ENCODE measurements at places on chromosomes 2 and 18.

DNA sequence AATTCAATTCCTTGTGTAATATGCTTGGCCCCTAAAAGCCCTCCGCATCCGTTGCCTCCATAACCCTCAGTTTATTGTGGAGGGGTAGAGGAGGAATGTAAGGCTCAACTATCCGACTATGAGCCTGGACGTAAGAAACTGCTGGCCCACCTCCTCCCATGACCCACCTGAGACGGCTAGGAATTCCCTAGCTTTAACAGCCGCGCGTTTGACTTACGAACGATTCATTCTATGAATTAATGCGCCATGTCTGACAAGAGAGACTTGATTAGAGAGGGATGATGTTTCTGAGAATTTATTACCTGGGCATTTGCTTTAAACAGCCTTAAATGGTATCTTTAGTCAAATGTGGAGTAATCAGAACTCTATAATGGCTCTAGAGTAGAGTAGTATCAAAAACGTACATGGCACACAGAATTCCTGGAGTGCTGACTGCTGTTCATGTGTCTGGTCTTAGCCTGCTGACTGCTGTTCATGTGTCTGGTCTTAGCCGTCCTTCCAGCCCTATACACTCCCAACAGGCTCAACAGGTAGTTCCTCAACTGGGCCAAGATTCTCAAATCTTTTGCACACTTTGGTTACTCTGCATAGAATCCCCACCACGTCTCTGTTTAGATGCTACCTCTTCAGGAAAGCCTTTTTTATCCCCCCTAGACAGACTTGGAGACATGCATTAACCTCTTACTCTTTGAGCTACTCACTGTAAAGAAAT lies 899 bp upstream of the GFPT1 start:
- DNase-seq: no peak

DNA sequence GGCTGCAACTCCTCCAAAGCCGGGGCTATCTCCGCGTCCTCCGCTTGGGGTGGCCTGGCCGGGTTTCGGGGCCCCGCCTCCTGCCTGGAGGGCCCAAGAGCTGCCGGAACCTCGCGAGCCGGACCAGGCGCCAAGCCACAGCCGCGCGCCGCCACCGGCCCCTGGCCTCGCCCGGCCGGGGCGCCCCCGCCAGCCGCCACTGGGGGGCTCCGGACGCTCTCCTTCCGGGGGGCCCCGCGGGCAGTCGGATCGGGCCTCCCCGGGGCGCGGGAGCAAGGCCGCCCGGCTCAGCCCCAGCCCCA lies 17.4 kb upstream of the HAAO start:
- peak; percentile 25 for DNase-seq

DNA sequence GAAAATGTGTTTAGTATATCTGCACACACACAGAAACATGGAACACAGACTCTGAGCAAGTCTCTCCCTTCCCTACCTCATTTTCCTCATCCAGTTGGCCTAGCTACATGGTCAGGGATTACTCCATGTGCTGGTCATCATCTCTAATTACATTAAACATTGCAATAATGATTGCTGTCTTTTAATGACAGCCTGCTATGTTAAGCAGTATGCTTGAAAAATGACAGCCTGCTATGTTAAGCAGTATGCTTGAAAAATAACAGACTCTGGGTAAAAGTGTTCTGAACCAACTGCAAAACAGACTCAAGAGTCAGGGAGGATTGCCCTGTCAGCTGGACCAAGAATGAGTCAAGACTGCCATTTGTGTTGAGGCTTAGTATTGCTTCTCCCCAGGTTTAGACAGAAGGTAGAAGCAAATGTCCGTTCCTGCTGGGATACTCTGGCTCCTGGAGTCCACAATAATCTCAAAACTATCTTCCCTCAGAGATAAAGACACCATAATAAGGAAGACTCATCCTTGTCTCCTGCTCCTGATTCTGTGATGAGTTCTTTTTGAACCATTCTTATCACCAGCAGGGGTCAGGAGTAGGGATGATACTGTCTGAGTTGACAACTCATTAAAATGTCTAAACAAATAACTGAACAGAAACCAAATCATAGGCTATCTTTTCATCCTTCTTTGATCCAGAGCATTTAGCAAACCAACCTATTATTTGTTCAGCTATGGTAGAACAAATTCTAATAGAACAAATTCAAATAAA lies 57.7 kb downstream of the CCDC93 start:
- no peak for DNase-seq

DNA sequence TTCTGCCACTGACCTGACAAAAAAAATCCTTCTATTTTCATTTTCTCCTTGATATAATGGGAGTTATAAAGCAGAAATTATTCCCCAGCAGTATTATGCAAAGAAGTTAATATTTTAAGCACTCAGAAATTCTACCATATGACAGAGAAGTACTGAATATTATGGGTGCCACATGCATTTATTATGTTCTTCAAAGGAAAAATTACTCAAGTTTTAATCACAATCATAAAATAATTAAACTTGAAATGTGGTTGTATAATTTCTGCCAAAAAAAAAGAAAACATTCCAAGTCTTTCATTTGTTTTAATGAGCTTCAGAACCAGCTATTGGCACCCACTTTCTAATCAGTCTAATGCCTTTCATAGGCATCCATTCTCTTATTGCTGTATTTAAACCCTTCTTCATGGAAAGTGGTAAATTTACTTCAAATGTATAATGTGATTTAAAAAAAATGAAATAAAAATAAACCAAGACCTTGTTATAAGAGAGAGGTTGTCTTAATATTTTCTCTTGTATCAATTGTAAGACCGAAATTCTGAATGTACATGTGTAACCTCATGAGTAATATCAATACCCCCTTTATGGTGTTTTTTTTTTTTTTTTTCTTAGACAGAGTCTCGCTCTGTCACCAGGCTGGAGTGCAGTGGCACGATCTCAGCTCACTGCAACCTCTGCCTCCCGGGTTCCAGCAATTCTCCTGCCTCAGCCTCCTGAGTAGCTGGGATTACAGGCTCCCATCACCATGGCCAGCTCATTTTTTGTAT lies 302.3 kb downstream of the IRS1 start:
- no peak for DNase-seq

DNA sequence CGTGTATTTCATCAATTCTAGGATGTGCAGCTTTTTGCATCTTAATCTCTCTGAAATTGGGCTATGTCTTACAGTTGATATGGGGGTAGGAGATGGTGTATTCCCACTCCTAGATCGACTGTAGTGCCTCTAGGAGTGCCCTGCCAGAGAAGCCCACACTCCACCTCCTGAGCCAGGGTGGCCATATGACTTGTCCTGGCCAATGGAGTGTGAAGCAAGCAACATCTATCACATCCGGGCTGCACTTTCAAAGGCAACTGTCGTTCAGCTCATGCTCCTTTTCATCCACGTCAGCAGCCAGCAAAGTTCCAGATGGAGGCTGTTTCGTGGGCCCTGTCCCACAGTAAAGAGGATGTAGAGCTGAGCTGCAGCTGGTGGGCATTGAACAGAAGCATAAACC lies 149.4 kb upstream of the SLC1A4 start:
- DNase-seq: no peak

DNA sequence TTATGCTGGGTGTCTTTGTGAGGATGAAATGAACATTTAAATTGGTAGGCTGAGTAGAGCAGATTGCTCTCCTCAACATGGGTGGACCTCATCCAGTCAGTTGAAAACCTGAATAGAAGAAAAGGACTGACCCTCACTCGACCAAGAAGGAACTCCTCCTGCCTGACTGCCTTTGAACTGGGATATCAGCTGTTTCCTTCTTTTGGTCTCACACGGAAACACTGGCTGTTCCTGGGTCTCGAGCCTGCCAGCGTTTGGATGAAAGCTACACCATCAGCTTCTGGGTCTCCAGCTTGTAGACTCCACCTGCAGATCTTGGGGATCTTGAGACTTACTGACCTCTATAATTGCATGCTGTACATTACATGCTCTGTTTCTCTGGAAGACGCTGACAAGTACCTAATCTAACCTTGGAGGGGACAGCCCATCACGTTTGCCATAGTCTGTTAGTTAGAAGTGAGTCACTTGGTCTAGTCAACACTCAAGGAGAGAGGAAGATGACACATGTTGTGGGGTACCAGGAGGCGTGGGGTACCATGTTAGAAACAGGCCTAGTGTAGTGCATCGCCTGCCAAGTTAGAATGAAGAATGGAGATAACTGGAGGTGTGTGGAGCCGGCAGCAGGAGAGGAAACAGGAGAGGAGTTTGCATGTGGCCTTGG lies 267.0 kb downstream of the MREG start:
- no peak for DNase-seq

DNA sequence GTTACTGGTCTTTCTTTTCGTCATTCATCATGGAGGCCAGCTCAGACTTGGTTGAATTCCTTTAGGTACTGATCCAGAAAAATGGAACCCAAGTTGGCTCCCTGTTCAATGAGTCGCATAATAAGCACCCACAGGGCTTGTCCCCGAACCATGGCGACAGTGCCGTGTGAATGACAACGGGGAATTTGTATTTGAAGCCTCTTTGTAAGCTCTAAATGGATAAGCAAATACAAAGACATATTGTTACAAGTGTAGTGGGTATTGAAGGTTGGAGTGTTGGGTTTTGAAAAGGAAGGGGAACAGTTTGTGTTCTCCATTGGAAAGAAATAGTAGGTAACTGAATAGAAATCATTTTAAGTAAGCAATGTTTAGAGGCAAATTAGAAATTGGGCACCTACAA lies 288.9 kb downstream of the SLC4A3 start:
- DNase-seq: peak; percentile 41

- DNase-seq: no peak
Measured at GRCh38 chr2:120628248-120628647, 107.4 kb upstream of the GLI2 start.

- DNase-seq: peak; percentile 1
Measured at GRCh38 chr2:119694845-119695521, 16.0 kb downstream of the TMEM177 start.

- DNase-seq: no peak
Measured at GRCh38 chr18:54151376-54151775, 73.1 kb downstream of the MBD2 start.

DNA sequence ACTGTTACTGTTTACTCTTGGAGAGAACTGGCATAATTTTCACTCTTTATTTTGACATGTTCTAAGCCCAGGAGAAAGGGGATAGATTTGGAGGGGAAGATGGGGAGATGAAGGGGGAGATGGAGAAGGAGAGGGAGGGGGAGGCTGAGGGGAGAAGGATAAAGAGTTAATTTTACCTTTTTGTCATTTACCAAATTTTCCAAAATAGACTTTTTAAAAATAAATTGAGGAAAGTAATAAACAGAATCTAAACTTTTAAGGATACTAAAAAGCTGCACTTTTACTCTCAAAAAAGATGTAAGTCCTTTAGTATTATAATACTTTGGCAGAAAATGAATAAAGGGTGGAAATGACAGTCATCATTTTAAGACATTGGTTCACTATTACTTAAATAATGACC lies 12.3 kb downstream of the MMADHC start:
- DNase-seq: no peak

GRCh38 chr2:101698014-101698843 lies 722 bp downstream of the MAP4K4 start:
- no peak for DNase-seq

DNA sequence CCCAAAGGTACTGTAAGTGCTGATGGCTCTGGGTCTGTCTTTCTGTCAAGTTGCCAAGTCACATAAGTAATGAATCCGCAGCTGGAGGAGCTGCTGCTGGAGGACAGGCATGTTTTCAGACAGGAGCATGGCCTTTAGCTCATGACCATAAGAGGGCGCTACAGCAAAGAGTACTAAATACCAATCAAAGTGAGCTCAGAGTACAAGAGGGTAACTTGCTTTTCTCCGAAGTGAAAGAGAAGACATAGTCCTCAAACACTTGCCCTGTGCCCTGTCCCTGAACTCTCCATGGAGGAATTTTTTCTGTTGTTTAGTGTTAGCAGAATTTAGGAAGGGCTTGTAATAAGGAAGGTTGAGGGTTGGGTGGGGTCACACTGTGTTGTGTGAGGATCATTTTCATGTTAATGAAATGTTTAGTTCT lies 58.0 kb upstream of the EML6 start:
- DNase-seq: peak; percentile 25

- peak; percentile 61 for DNase-seq
Measured at GRCh38 chr18:65567372-65567771, 183.4 kb upstream of the CDH7 start.

DNA sequence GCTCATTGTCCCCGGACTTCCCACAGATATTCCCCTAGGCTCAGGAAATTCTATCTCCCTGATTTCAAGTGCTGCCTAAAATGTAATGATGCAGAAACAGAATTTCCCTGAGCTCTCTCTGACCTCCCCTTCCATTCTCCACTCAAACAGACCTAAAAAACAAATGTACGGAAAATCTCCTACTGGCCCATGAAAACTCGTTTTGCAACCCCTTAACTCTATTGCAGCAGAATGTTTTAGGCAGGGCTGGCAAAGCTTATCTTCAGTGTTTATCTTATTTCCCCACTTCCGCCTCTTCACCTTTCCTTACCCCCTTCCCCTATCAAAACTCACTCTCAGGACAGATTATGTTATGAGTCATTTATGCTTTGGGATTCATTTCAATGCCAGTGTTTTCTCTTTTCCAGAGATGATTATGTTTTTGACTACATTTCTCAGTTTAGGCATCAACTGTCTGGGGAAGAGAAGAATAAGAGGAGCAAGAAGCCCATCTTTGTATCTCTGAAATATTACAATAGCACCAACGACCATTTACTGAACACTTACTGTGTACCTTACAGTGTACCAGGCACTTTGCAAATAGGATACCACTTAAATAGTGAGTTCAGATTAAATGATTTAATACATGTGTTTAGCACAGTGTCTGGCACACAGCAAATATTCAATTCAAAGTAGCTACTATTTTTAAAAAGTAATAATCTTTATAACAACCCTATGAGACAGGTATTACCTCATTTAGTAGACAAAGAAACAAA lies 53.9 kb upstream of the STPG4 start:
- DNase-seq: no peak

- no peak for DNase-seq
Measured at GRCh38 chr18:708096-708495, 4.3 kb downstream of the ENOSF1 start.

GRCh38 chr18:75208155-75208835 lies 644 bp downstream of the PTGR3 start:
- peak; percentile 35 for DNase-seq

GRCh38 chr18:10564975-10565773 lies 39.3 kb downstream of the NAPG start:
- DNase-seq: no peak

DNA sequence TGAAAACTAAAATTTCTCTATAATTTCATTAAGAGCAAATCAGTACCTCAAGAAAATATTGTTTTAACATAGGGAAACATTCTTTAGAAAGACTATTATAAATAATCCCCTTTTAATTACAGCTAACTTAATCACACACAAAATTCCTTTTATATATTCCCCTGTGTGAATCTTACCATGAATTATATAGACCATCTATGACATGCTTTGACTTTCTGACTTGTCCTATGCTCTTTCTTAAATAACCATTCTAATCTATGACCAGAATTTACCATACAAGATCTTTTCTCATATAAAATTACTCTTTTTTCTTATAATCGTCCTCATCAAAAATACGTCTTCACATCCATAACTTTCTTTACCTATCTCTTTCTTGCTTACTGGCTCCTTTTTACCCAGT lies 824.2 kb upstream of the FAM98A start:
- no peak for DNase-seq

DNA sequence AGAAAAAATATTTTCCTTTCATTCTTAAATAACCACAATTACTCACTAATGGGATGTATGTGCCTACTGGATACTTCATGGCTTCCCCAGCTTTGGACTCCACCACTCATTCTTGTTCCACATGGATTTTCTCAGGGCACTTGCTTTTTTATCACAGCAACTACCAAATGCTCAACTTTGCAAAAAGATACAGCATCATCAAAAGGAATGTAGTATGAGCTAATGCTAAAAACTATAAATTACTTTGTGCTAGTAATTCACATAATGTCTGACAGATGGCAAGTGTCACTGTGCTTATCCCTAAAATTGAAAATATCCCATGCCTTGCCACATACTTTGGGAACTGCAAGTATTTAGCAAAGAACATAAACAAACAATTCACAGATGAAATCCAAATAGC lies 130.4 kb upstream of the ZFP36L2 start:
- no peak for DNase-seq
